ENCODE measurements at places on chromosomes 13 and 19. TPM values are rescaled to one million over a fixed set of nuclear protein-coding genes. Genes with fewer than 3 reads are reported as not detected.

- DNase-seq = peak; percentile 12
These were observed 1.1 kb downstream of the KLHL26 start for GRCh38 chr19:18637673-18638630.

GRCh38 chr13:40476175-40476958 is 190.1 kb downstream of the FOXO1 start:
- peak; percentile 35 for DNase-seq

GRCh38 chr19:52936954-52937325 is 13.7 kb upstream of the ZNF888 start:
- DNase-seq = no peak

DNA sequence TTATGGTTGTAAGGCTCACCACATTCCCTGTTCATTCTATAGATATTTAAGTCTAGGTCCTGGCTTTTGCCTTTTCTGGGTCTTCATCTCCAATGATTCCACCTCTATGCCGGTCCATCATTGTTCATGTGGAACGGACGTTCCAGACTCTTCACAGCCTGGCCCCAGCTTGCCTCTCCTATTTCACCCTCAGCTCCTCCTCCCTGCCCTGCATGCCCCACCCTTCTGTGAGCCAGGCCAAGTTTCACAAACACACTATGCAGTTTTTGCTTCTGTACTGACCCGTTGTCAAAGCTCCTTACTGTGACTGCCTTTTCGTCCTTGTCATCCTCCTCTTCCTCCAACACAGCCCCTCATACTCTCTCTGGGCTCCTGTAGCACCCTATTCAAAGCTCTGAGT is 31.3 kb downstream of the TEX26 start:
- DNase-seq = peak; percentile 10

DNA sequence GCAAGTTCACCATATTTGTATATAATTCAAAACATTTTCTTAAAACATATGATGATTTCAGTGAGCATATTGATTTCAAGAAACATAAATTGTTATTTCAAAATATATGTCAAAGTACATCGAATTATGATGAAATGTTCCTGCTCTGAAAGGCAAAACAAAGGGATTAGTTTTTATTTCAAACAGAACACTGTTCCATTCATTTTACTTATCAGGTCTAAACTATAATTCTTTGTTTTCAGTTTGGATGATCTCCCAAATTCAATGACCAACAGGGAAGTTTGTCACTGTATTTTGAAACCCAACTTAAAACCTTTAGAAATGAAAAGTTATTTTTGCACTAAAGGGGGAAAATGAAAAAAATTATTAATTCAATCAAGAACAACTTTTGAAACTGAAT is 610.2 kb downstream of the SLITRK1 start:
- DNase-seq = peak; percentile 53

GRCh38 chr13:50410921-50411746 is 395.9 kb downstream of the KCNRG start:
- peak; percentile 63 for DNase-seq

DNA sequence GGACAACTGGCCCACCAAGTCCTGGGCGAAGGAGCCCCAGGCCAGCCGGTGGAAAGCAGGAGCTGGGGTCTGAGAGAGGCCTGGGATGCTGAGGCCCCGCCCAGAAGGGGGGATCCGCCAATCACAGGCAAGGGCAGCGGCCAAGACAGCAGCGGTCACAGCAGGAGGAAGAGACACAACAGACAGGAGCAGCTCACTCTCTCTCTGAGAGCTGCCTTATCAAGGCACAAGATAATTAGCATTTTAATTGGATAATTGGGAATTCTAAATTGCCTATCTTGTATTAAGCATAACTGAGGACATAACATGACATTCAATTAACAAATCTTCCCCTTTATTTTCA is 46.2 kb downstream of the CEBPG start:
- DNase-seq = no peak

GRCh38 chr19:33580645-33581037 is 41.1 kb upstream of the CHST8 start:
- no peak for DNase-seq

GRCh38 chr19:16452325-16452724 is 19.4 kb downstream of the EPS15L1 start:
- DNase-seq = no peak

- DNase-seq = no peak
These were observed 8.5 kb downstream of the RPL21 start for GRCh38 chr13:27259831-27260230.

- DNase-seq = no peak
These were observed 703 bp downstream of the KLF16 start for GRCh38 chr19:1862424-1863327.

- no peak for DNase-seq
These were observed 26.2 kb downstream of the RAP2A start for GRCh38 chr13:97460004-97460775.

GRCh38 chr13:38577048-38577447 is 109.8 kb upstream of the FREM2 start:
- peak; percentile 49 for DNase-seq

- DNase-seq = no peak
These were observed 3.3 kb downstream of the ALDH16A1 start for GRCh38 chr19:49456326-49456725.

- DNase-seq = no peak
These were observed 46.6 kb downstream of the FGF14 start for GRCh38 chr13:102355251-102355650.

DNA sequence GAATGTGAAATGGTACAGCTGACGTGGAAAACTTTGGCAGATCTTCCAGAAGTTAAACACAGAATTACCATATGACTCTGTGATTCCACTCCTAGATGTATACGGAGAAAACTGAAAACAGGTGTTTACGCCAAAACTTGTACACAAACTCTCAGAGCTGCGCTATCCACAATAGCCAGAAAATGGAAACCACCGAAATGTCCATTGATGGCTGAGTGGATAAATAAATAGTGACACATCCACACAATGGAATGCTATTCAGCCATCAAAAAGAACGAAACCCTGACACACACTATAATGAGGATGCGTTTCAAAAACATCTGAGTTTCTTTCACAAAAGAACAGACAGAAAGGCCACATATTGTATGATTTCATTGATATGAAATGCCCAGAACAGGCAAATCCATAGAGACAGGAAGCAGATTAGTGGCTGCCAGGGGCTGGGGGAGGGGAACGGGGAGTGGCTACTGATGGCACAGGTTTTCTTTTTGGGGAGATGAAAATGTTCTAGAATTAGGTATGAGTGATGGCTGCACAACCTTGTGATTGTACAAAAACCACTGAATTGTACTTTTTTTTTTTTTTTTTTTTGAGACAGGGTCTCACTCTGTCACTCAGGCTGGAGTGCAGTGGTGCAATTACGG is 33.0 kb downstream of the IL12RB1 start:
- DNase-seq = no peak

DNA sequence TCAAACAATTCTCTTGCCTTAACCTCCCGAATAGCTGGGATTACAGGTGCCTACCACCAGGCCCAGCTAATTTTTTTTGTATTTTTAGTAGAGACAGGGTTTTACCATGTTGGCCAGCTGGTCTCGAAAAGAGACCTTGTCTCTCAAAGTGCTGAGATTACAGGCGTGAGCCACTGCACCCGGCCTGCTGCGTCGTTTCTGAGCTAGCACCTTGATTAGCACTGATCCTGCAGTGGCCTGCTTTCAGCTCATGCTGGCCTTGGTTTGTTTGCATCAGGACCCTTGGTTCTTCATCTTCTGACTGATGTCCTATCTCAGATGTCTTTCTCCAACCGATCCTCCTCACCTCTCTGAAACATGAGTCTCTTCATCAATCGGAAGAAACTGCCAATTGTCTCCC is 4.9 kb upstream of the TFDP1 start:
- no peak for DNase-seq

DNA sequence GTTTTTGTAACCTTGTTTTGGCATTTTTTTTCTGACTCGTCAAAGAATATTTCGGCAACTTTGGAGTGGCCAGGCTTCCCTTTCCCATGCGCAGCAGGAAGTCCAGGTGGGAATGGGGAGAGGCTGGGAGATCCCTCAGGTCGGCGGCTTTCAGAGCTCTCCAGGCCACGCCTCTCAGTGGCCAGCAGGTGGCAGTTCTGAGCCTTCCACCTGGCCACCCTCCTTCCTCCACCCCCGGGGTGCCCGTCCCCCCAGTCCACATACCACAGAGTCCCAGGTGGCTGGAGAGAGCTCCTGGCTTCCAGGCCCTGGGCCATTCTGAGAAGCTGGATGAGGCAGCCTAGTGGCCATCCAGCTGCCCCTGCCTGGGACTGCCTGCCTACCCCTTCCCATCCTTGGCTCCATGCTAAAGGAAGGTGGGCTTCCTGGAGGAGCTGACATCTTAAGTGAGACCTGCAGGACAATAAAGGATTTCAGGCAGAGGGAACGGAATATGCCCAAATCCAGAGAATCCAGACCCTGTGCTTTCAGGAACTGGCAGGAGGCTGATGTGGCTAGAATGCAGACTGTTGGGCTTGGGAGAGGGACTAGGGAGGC is 46.3 kb downstream of the CCNE1 start:
- DNase-seq = peak; percentile 35

- no peak for DNase-seq
These were observed 934.6 kb downstream of the PCDH17 start for GRCh38 chr13:58566176-58566575.

DNA sequence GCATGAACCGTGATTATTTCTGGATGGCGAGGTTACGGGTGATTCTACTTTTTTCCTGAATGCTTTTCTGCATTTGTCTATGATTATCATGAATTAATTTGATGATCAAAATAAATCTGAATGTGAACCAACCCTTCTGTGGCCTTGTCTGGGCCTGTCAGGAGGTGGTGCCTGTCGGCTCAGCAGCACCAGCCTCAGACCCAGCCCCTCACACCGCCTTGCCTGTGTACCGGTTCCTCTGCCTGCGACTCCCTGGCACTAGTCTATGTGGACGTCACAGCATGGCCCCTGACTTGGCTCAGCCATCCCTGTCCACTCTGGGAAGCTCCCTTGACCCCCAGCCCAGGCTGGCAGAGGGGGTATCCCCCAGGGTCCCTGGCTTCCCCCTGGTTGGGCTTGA is 15.5 kb upstream of the RABAC1 start:
- DNase-seq = no peak

DNA sequence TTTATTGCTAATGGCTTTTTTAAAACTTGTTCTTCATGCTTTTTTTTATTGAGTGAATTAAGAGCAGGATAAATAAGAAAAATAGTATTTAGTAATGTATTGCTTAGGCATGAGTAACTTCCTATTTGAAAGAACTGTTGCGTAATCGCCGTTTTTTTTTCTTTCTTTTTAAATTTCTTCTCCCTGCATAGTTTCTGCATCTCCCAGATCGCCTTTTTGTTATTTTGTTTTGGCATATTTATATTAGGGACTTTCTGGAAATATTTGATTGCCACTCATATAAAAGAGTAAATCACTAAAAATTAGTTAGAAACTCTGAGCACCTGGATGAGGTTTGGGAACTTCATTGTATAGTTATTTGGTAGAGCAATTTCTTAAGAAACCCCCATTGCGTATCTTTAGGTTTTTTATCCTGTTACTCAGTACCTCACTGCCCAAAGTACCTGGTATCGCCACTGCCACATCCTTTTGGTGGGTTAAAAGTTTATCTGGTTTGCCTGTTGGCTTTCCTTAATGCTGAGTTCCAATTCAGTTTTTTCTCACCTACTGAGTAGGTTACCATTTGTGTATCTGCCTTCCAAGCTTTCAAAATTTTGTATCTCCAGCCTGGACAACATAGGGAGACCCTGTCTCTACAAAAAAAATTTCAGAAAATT is 36.2 kb upstream of the LPAR6 start:
- DNase-seq = no peak

DNA sequence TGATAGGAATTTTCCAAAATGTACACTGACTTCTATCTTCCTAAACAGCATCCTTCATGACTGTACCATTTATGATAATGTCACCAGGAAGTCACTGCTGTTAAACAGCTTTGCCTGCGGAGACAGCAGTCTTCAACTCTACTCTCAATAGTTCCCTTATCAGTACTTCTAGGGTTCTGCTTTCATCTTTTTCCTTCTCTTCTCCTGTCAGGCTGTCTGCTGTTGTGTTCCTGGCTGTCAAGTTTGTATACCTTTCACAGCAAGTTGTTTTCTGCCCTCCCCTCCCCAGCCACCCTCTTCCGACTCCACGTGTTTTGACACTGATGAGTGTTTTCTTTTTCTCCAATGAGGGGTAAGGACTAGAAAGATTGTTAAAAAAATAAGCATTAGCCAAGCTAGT is 2.2 kb downstream of the UPF3A start:
- no peak for DNase-seq

GRCh38 chr13:65597839-65598818 is 1632.0 kb downstream of the PCDH9 start:
- DNase-seq = no peak

GRCh38 chr19:45424191-45425058 is 708 bp upstream of the ERCC1 start:
- peak; percentile 91 for DNase-seq

DNA sequence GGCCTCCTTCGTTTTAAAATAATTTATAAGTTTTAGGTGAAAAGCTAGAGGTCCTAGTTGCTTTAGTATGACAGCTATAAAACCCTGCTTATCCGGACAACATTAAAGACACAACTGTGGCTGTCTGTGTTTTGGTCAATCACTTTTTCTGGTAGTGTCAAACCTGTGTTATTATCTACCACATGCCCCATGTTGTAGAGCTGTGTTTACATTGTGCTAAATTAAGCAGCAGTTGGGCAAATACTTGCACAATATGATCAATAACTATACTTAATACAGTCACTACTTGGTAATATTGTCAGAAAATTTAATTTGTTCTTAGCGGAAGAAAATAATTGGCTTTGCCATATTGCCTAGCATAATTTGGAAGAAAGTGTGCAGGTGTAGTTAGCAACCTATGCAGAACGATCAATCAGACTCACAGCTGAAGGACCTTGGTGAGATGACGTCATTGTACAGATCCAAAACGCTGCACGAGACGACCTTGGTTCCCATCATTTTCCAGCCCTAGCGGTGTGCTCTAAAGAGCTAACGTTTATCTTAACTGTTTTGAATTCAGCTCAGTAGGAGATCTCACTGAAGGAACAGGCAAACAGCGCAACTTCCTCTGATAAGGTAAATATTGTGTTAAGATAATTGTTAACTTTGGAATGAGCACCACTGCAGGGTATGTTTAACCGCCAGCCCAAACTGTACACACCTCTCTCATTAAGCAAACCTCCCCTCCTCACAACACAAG is 476.6 kb downstream of the IRS2 start:
- no peak for DNase-seq

- DNase-seq = no peak
These were observed 17.8 kb upstream of the ZNF846 start for GRCh38 chr19:9786342-9786741.

GRCh38 chr13:113792886-113793717 is 34.1 kb downstream of the TMEM255B start:
- no peak for DNase-seq

The LIG4 gene
- 16.7 TPM for total RNA-seq

The SLC17A7 gene
- 1.2 TPM for total RNA-seq

The MBD3L3 gene
- not detected for total RNA-seq

The GNA15 gene
- total RNA-seq = not detected

The CD320 gene
- total RNA-seq = 99.4 TPM

The TJP3 gene
- total RNA-seq = 0.21 TPM

The C19orf85 gene
- total RNA-seq = not detected

The CATSPERD gene
- total RNA-seq = not detected

The LGALS4 gene
- not detected for total RNA-seq

The PNMA8B gene
- not detected for total RNA-seq

The DLL3 gene
- total RNA-seq = 45.3 TPM

The SLITRK6 gene
- 0.74 TPM for total RNA-seq

The PINLYP gene
- total RNA-seq = not detected

Measured in SK-MEL-5 (cell line).